ENCODE measurements at places on chromosomes 11 and 22. TPM values are rescaled to one million over a fixed set of nuclear protein-coding genes. Genes with fewer than 3 reads are reported as not detected.

The ANGPTL5 gene
- 0.09 TPM for polyA plus RNA-seq

The ASPHD2 gene
- polyA plus RNA-seq: not detected

The SRRD gene
- 11.9 TPM for polyA plus RNA-seq

The CATSPERZ gene
- polyA plus RNA-seq: 0.10 TPM

The KAT5 gene
- 54.9 TPM for polyA plus RNA-seq

The CELSR1 gene
- polyA plus RNA-seq: 6.4 TPM

The PHOX2A gene
- not detected for polyA plus RNA-seq

The FAM180B gene
- polyA plus RNA-seq: 0.07 TPM

The MMP8 gene
- polyA plus RNA-seq: not detected

The SLC22A9 gene
- polyA plus RNA-seq: not detected

The LDHAL6A gene
- polyA plus RNA-seq: not detected

The C11orf91 gene
- polyA plus RNA-seq: not detected

The NLRX1 gene
- 11.1 TPM for polyA plus RNA-seq

The BANF1 gene
- 381 TPM for polyA plus RNA-seq

The TMEM45B gene
- polyA plus RNA-seq: not detected

The PSMC3 gene
- 272 TPM for polyA plus RNA-seq

The WT1 gene
- 1.2 TPM for polyA plus RNA-seq
